ENCODE measurements at places on chromosomes 12 and 14.

GRCh38 chr14:92585981-92586937, 72.7 kb downstream of the RIN3 start:
- DNase-seq: no peak

GRCh38 chr12:26268841-26269561, 73.6 kb downstream of the SSPN start:
- no peak for DNase-seq

DNA sequence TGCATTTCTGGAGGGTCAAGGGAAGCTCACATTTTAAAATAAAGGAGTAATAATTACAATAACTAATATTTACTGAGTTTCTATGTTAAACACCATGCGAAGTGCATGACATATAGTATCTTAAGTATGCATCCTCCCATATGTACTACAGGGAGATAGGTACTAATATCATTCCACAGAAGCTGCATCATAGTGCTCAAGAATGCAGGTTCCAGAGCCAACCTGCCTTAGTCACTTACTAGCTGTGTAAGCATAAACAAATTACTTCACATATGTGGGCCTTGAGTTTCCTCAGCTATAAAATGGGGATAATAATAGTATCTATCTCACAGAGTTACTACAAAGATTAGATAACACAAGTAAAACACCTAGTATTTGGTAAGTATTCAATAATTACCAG, 18.3 kb downstream of the ARMH4 start:
- no peak for DNase-seq

DNA sequence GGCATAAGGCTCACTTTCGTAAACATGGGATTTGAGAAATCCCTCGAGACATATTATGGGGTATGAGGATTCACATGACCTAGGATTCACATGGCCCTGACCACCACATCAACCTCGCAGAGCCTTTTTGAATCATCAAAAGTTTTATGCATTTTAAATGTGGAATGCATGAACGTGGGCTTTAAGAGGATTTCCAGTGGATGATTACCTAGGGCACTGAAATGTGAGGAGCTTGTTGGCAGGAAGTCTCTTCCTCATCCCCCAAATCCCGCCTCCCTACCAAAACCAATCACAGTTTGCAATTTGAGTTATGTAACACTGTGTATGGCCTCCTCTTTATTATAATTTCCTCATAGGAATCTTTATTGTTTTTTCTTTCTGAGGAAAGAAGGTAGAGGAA, 659.6 kb upstream of the TBX3 start:
- no peak for DNase-seq

Measured in activated CD4-positive, alpha-beta T cell treated with anti-CD3 and anti-CD28 coated beads for 24 hours (primary cell).